ENCODE measurements at places on chromosomes 6 and 20. TPM values are rescaled to one million over a fixed set of nuclear protein-coding genes. Genes with fewer than 3 reads are reported as not detected.

The SLC35D3 gene
- not detected for total RNA-seq

The CGA gene
- not detected for total RNA-seq

The TAP1 gene
- total RNA-seq, result 13.0 TPM

The PRSS16 gene
- 10.2 TPM for total RNA-seq

The DUSP15 gene
- total RNA-seq, result not detected

The GPR6 gene
- not detected for total RNA-seq

The STMND1 gene
- total RNA-seq, result not detected

The ANKRD6 gene
- 3.1 TPM for total RNA-seq

The LKAAEAR1 gene
- not detected for total RNA-seq

The ZNFX1 gene
- total RNA-seq, result 32.6 TPM

The TCF21 gene
- total RNA-seq, result not detected

The LST1 gene
- total RNA-seq, result not detected

The CD93 gene
- not detected for total RNA-seq

The GLP1R gene
- not detected for total RNA-seq

The COL12A1 gene
- 301 TPM for total RNA-seq

The NMBR gene
- total RNA-seq, result not detected

The NEURL2 gene
- total RNA-seq, result 3.5 TPM

The SSTR4 gene
- total RNA-seq, result 0.43 TPM

The HLA-DRB5 gene
- total RNA-seq, result not detected

The SPAG4 gene
- 2.7 TPM for total RNA-seq

The PROKR2 gene
- total RNA-seq, result not detected

The PBOV1 gene
- total RNA-seq, result not detected

The ME1 gene
- total RNA-seq, result 9.0 TPM

The COL19A1 gene
- total RNA-seq, result 0.11 TPM

The ZHX3 gene
- 19.6 TPM for total RNA-seq

The ADGRB3 gene
- total RNA-seq, result 0.39 TPM

The TBX18 gene
- total RNA-seq, result 72.0 TPM

The KIF6 gene
- 0.39 TPM for total RNA-seq

The DPPA5 gene
- total RNA-seq, result not detected

The PRND gene
- not detected for total RNA-seq

The SLC17A4 gene
- total RNA-seq, result not detected

The COL21A1 gene
- total RNA-seq, result not detected

The CDH4 gene
- under 0.01 TPM for total RNA-seq

The SPDEF gene
- total RNA-seq, result not detected

The RPP21 gene
- total RNA-seq, result 19.2 TPM

The SLC22A3 gene
- total RNA-seq, result 2.7 TPM

The FLRT3 gene
- 35.9 TPM for total RNA-seq

The EDN3 gene
- total RNA-seq, result 2.9 TPM

Measured in placental epithelial cell (primary cell).